ENCODE measurements at places on chromosomes 1 and 21.

GRCh38 chr1:65141394-65141793, 6.6 kb upstream of the AK4 start:
- peak; percentile 79 for DNase-seq

DNA sequence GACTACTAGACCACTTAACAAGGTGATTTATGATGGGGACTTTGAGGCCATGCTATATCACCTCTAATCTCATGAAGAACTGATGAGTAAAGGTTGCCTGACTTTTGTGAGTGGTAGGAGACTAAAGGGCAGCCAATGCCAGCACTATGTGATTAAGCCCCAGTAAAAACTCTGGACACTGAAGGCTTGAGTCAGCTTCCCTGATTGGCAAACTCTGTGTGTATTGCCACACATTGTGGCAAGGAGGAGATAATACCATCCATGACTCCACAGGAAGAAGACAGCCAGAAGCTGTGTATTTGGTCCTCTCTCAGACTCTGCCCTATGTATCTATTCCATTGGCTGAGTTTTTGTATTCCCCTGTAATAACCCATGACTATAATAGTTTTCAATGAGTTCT, 413.3 kb upstream of the ZRANB2 start:
- DNase-seq = peak; percentile 53

GRCh38 chr1:116133696-116134475, 22.7 kb downstream of the MAB21L3 start:
- peak; percentile 27 for DNase-seq

- peak; percentile 96 for DNase-seq
These were observed 11.8 kb downstream of the NHLH2 start for GRCh38 chr1:115829023-115829674.

DNA sequence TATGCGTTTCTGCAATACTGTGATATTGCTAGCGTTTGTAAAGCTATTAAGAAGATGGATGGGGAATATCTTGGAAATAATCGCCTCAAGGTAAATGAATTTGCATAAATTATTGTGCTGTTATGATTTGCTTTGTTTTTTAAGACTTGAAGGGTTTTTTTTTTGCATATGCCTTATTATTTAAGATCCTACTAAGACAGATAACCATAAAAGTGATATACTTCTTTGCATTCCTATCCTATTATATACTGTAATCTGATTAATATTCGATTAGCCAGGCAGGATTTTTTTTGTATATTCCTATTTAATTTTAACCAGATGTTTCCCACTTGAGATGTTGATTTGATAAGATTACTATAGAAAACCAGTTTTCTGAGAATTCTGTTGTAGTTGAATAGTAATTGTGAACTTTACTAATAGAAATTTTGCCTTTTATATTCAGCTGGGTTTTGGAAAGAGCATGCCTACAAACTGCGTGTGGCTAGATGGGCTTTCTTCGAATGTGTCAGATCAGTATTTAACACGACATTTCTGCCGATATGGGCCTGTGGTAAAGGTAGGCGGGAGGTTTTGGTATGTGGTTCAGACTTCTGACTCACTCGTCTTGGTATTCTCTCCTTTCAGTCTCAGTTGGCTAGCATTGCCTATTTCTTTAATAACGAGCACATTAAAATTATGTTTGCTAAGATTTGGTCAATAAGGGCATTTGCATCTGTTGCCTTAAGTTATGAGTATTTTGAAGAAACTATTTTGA, 56.8 kb downstream of the ZBTB17 start:
- DNase-seq = peak; percentile 73

DNA sequence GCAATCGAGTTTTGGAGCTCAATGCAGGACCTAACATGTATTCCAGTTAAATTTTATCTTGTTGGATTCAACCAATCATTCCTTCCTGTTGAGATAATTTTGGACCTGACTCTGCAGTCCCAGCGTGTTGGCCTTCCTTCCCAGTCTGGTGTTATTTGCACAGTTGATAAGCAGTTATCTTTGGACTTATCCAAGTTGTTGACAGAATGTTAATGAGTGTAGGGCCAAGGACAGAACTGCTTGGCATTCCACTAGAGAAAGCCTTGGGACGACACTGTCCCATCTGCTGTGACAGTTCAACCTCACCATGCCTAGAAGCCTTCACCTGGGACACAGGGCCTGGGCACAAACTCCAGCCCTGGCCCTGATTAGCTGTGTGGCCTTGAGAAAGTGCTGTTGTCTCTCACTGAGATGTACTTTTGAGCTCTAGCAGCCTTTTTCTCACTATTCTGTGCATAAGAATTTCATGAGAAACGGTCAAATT, 104.1 kb upstream of the SLC25A33 start:
- DNase-seq = no peak

DNA sequence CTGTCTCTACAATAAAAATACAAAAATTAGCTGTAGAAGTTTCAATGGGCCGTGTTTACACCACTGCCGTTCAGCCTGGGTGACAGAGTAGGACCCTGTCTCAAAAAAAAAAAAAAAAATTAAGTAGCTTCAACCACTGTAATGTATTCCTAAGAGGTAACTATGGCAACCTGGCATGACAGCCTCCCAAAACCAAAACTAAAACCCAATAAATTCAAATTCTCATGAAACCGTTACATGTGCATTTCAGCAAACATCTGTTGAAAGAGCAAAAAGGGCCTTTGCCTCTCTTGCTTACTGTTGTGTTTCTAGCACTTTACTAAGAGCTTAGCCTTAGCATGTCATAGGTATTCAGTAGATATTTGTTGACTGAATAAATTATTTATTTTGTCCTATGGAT, 33.5 kb downstream of the ODR4 start:
- DNase-seq = no peak

- DNase-seq = no peak
These were observed 20.6 kb upstream of the NBL1 start for GRCh38 chr1:19623523-19623922.

DNA sequence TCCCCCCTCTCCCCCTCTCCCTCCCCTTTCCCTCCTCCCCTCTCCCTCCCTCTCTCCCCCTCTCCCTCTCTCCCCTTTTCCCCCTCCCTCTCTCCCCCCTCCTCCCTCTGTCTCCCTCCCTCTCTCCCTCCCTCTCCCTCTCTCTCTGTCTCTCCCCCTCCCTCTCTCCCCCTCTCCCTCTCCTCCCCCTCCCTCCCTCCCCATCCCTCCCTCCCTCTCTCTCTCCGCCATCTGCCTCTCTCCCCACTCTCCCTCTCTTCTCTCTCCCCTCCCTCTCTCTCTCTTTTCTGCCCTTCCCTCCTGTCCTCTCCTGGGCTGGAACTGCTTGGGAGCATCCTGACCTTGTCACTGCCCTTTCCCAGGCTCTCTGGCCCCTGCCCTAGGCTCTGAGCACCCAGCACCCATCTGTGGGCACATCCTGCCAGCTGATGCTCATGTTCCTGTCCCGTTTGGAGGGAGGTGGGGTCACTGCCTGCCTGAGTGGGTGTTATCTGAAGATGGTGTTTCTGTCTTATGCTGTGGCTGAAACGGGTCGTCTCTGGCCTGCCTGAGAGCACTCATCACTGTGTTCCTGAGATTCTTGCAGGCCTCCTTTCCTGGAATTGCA, 10.8 kb downstream of the FTCD start:
- DNase-seq = no peak

GRCh38 chr1:112992780-112993179, 36.8 kb upstream of the SLC16A1 start:
- no peak for DNase-seq

DNA sequence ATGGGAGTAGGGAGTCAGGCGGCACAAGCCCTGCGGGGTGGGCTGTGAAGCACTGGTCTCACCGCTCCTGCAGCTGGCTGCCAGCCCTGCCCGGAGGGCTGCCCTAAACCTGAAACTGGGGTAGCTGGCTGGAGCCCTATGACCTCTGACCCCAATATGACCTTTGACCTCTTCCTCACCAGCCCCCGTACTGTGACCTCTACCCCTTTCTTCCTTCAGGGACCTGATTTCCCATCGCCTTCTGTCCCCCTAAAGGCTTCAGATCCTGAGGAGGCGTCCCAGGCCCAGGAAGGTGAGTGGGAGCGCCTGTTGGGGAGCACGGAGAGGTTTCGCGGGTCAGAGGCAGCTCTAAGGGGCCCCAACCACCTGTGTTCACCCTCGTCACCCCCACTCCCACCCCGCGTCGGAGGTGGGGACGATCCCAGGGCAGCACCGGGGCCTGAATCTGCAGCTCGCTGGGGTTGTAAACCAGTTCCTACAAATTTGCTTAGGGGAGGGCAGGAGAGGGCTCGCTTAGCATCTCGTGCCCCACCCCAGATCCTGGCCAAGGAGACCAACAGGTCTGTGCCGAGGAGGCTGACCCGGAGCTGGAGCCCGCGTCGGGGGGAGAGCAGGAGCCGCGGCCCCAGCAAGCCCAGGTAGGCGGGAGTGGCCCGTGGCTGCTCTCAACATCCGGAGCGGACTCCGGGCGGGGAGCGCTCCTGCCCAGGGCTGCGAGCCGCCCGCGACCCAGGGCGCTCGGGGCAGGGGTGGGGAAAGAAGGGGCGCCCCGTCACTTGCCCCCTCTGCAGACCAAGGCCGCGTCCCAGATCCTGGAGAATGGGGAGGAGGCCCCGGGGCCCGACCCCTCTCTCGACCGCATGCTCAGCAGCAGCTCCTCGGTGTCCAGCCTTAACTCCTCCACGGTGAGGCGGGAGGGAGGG, 7.3 kb downstream of the SYTL1 start:
- DNase-seq = no peak

- peak; percentile 50 for DNase-seq
These were observed 63.7 kb upstream of the EPS8L3 start for GRCh38 chr1:109827466-109827865.

- no peak for DNase-seq
These were observed 65.5 kb downstream of the DDX20 start for GRCh38 chr1:111821121-111821745.

- DNase-seq = peak; percentile 47
These were observed 10.6 kb upstream of the RUNX1 start for GRCh38 chr21:35059742-35060141.

DNA sequence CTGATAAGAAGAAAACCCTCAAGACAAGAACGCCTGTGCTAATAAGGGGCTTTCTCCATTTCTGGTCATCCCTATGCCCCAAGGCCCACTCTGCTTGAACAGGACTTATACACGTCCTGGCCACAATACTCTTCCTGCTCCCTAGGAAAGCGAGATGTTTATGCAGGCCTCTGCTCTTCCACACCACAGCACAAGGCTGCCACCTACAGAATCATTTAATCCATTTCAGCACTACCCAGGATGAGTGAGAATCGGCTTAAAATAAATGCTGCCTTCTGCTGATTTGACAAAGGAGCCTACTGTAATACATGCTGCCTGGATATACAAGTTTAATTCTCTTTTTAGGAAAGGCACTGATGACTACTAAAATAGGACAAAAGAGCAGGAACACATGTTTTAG, 29.4 kb downstream of the FRRS1 start:
- DNase-seq = peak; percentile 68

- no peak for DNase-seq
These were observed 3.9 kb downstream of the CNTN2 start for GRCh38 chr1:205046870-205047269.

DNA sequence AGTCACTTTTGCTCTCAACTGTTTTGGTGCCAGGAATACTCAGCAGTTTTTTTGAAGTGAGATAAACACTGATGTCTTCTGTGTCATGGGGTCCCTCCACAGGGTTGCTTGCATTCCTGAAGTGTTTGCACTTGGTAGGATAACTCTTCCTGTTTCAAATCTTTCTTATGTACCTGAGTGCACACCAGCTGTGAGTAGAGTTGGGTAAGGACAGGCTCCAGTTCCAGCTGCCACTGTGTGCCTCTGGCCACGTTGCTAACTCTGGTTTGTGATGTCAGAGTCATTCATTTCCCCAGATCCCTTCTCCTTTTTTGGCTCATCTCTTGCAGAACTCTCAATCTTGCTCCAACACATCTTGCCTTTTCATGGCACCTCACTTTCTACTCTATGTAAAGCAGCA, 356.3 kb upstream of the B3GALT2 start:
- no peak for DNase-seq

DNA sequence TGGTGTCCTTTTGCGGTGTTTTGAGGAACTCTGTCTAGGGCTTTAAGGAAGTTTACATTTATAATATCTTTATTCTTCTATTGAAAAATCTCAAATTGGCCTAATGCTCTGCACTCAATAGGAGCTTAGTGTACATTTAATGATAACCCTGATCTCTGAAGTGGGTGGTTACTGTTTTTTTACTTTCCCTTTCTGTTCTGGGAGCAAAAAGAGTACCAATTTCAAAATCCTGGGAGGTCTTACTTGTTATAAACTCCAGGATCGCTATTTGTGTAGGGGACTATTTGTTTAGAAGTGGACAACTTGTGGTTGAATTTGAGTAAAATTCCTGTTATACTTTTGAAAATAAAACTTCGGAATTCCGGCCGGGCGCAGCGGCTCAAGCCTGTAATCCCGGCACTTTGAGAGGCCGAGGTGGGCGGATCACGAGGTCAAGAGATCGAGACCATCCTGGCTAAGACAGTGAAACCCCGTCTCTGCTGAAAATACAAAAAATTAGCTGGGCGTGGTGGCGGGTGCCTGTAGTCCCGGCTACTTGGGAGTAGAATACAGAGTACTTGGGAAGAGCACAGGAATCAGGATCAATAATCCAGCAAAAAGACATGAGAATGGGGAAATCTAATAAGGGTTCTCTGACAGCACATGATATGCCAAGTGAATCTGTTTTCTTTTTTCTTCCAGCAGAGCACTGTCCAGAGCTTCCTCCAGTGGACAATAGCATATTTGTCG, 1.1 kb downstream of the C4BPB start:
- no peak for DNase-seq

DNA sequence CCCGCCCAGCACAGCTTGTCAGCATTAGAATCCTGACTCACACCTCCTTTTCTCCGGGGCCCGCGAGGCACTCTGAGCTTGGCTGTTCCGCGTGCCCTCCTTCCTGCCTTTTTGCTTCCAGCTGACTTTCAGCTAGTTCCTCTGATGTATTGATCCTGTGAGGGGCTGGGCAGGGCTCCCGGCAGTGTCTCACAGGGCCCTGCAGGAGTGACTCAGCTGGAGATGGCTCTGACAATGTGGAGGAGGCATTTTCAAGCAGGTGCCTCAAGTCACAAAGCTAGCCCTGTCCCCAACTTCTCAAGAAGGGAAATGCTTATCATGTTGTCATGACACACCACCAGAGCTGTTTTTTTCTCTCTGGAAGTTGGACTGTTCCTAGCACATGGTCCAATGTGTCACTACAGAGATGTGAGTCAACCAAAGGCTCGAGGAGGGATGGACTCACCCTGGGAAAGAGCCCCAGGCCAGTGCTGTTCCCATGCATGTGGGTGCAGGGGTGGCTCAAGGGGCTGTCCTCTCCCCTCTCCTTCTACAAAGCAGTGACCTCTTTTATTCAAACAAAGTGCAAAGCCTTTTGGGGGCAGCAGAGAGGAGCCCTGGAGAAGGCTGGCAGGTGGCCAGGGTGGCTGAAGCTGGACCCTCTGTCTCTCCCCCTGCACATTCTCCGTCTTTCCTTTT, 30.6 kb downstream of the SYT6 start:
- peak; percentile 80 for DNase-seq

- DNase-seq = peak; percentile 28
These were observed 7.6 kb downstream of the ATP1A1 start for GRCh38 chr1:116380499-116381242.

DNA sequence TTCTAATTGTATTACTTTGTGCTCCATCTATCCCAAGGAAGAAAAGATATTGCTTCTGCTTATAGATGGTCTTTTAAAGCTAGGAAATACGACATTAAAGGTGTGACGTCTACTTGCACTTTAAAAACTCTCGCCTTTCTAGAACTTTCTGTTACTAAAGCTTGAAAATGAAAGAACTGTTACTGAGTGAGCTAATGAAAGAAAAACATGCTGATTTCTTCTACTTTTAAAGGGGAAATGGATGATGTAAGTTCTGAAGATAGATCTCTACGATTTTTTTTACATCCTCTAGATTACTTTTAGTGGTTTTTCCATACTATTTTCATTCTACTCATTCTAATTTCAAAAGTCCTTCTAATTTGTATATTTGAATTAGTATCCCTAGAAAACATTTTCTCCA, 387.5 kb downstream of the USP25 start:
- DNase-seq = peak; percentile 47

- DNase-seq = peak; percentile 59
These were observed 166.6 kb downstream of the DYRK1A start for GRCh38 chr21:37532868-37533780.

Measured in fibroblast of mammary gland (primary cell).